Naive B cell (primary cell): ENCODE measurements at places on chromosomes 5 and 9. TPM values are rescaled to one million over a fixed set of nuclear protein-coding genes. Genes with fewer than 3 reads are reported as not detected.

The TEX48 gene
- not detected for polyA plus RNA-seq

DNA sequence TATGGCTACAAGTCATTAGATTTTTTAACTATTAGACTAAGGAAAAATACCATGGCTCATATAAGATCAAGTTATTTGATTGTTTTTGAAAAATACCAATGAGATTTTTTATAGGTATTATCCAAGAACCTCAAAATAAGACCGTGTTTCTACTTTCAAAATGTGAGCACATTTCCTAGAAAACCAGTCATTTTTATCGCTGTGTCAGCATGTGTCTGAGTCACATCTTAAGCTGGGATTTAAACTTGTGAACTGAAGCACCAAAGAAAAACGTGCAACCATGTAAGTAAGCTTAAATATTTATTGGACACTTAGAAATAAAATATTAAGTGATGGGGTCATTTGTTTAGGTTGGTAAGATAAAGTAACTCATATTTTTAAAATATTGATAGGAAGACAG lies 1676.0 kb upstream of the NUDT12 start:
- no peaks in the 10 kb centered on the region for H3K4me1 ChIP-seq
- no peak for DNase-seq
- no peaks in the 10 kb centered on the region for H3K36me3 ChIP-seq
- H3K27ac ChIP-seq, result no peak overlapping the region

- H3K4me3 ChIP-seq, result no peak overlapping the region
These were observed 146.3 kb downstream of the SNCAIP start for GRCh38 chr5:122458278-122458872.

DNA sequence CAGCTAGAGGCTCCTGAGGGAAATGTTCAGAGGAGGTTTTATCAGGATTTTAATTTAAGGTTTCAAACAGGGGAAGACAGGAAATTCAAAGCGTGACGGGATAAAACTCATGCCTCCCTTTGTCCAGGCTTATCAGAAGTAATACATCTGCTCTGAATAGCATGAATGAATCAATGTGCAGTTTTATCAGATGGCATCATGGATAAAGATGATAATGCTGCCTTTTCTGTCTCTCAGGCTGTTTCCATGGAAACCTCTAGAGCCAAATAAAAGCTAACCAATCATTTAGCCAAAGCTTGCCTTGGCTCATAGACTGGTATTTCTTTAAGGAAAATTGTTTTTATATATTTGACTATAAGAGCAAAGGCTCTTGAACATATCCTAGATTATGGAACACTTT lies 16.4 kb downstream of the MFAP3 start:
- H3K27me3 ChIP-seq, result no peaks in the 10 kb centered on the region
- DNase-seq, result no peak
- H3K36me3 ChIP-seq, result peaks cover 7% of the 10 kb centered on the region
- no peak overlapping the region for H3K27ac ChIP-seq
- H3K4me1 ChIP-seq, result peaks cover 25% of the 10 kb centered on the region
- H3K4me3 ChIP-seq, result no peak overlapping the region

GRCh38 chr5:23446424-23446823 lies 61.0 kb upstream of the PRDM9 start:
- no peaks in the 10 kb centered on the region for H3K36me3 ChIP-seq
- H3K27ac ChIP-seq, result no peak overlapping the region
- H3K4me3 ChIP-seq, result no peak overlapping the region

The ZBED3 gene
- 0.49 TPM for polyA plus RNA-seq

DNA sequence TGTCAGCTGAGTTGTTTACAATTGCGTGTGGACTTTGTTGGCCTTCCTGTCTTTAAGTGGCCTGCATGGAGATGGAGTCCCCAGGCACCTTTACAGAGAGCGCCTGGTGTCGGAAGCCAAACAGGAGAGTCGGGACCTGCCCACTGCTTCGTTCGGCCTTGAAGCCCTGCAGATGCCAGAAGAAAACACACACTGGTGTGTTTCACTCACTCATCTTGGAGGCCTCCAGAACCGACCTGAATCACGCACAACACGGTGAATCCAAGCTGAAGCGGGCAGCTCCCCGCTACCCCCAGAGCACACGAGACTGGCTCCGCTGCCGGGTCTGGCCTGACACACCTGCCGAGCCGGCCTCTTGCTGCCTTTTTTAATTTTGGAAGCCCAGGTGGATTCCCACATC lies 419.4 kb upstream of the IRX4 start:
- no peak for DNase-seq
- peaks cover 11% of the 10 kb centered on the region for H3K27me3 ChIP-seq
- no peaks in the 10 kb centered on the region for H3K36me3 ChIP-seq
- no peak overlapping the region for H3K27ac ChIP-seq

The ERAP2 gene
- polyA plus RNA-seq, result 82.9 TPM

DNA sequence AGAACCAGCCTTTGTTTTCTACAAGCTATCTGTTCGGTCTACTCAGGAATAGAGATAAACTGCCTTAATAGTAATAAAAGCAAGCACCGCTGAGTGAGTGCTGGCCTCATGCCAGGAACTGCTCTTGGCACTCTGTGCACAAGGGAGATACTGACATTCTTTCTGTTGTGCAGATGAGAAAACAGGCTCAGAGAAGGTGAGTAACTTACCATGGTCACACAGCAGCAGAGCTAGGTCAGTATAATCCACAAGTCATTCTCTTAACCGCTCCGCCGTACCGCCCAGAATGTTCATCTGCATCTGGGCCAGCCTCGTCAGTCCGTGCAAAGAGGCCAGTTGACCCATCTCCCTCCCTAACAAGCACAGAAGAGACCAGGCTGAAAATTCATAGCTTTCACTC lies 27.4 kb downstream of the QRFP start:
- no peak overlapping the region for H3K4me3 ChIP-seq
- peaks cover 8% of the 10 kb centered on the region for H3K36me3 ChIP-seq
- H3K27ac ChIP-seq, result peak overlapping the region; percentile 9
- H3K4me1 ChIP-seq, result peaks cover 15% of the 10 kb centered on the region
- H3K27me3 ChIP-seq, result no peaks in the 10 kb centered on the region

DNA sequence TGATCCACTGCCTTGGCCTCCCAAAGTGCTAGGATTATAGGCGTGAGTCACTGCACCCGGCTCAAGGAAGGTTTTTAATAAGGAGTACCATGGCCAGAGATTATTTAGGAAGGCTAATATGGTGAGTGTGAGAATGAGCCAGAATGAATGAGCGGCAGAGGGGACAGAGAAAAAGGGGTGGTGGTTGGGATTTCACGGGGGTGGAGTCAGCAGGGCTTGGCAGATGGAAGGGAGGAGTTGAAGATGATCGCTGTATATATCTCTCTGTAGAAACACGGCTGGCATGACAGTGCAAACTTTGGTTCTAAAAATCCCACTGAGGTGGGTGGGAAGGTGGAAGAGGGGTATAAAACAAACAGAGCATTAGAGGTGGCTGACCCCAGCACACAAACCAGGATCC lies 176.7 kb upstream of the TBC1D2 start:
- DNase-seq, result no peak
- peaks cover 9% of the 10 kb centered on the region for H3K36me3 ChIP-seq
- no peak overlapping the region for H3K4me3 ChIP-seq
- peaks cover 18% of the 10 kb centered on the region for H3K27me3 ChIP-seq
- H3K27ac ChIP-seq, result no peak overlapping the region
- H3K4me1 ChIP-seq, result no peaks in the 10 kb centered on the region

The OMD gene
- not detected for polyA plus RNA-seq

- H3K36me3 ChIP-seq, result no peaks in the 10 kb centered on the region
- H3K27me3 ChIP-seq, result no peaks in the 10 kb centered on the region
- DNase-seq, result no peak
- no peak overlapping the region for H3K4me3 ChIP-seq
- no peak overlapping the region for H3K27ac ChIP-seq
These were observed 190.8 kb upstream of the SEMA6A start for GRCh38 chr5:116765441-116765840.

The GCNT4 gene
- not detected for polyA plus RNA-seq

- H3K27ac ChIP-seq, result no peak overlapping the region
- no peak for DNase-seq
- H3K36me3 ChIP-seq, result no peaks in the 10 kb centered on the region
- no peaks in the 10 kb centered on the region for H3K4me1 ChIP-seq
- H3K27me3 ChIP-seq, result peaks cover 6% of the 10 kb centered on the region
These were observed 40.7 kb upstream of the PPP2R2B start for GRCh38 chr5:146919304-146919703.

The IGFBPL1 gene
- not detected for polyA plus RNA-seq

- no peak for DNase-seq
- H3K4me1 ChIP-seq, result peaks cover 4% of the 10 kb centered on the region
- peaks cover 8% of the 10 kb centered on the region for H3K27me3 ChIP-seq
- H3K36me3 ChIP-seq, result no peaks in the 10 kb centered on the region
- no peak overlapping the region for H3K4me3 ChIP-seq
- H3K27ac ChIP-seq, result no peak overlapping the region
These were observed 63.5 kb downstream of the GADD45G start for GRCh38 chr9:89668216-89668865.

DNA sequence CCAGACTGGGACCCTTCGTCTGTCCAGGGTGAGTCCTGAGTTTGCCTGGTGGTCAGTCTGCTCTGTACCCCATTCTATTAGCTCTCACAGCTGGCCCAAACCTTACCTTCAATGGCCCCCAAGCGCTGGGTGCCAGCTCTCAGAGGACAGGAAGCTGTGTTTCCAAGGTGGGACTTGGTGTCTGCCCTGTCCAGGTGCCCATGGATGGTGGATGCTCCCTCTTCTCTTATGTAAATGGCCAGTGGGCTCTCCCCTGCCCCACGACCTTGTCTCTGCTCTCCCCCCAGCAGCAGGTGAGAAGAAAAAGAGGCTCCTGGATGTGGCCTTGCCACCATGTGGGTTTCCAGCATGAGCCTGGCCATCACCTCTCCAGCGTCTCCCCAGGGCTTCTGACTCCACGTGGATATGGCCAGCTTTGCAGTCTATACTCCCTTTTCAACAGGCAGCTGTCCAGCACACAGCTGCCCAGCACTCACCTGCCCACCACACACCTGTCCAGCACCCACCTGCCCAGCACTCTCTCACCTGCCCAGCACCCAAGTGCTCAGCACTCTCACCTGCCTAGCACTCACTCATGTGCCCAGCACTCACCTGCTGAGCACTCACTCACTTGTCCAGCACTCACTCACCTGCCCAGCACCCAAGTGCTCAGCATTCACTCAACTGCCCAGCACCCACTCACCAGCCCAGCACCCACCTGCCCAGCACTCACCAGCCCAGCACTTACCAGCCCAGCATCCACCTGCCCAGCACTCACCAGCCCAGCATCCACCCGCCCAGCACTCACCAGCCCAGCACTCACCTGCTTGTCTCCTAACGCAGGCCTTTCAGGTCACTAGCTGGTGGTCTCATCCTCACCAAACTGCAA lies 136.2 kb upstream of the IRX2 start:
- no peaks in the 10 kb centered on the region for H3K4me1 ChIP-seq
- no peak for DNase-seq
- H3K27me3 ChIP-seq, result no peaks in the 10 kb centered on the region
- no peak overlapping the region for H3K4me3 ChIP-seq

The ANKRD31 gene
- 0.27 TPM for polyA plus RNA-seq

DNA sequence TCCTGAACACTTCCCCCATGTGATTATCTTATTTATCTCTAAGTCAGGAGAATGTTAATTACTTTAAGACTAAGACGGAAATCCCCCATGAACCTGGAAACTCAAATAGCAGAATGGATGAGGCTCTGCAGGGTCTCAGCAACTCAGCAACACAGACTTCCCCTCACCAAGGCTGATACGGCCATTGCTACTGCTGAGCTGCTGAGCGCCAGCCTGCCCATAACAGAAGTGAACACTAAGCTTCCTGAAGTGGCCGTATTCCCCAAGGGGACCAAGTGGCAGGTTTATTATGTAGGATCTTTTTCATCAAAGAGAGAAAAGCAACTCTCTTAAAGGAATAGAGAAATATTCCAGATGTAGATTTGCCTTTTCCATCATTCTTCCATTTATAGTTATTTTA lies 311.1 kb downstream of the RFX3 start:
- H3K27ac ChIP-seq, result no peak overlapping the region
- H3K4me1 ChIP-seq, result no peaks in the 10 kb centered on the region
- peaks cover 9% of the 10 kb centered on the region for H3K27me3 ChIP-seq
- no peak for DNase-seq
- H3K36me3 ChIP-seq, result no peaks in the 10 kb centered on the region

The DNAJB5 gene
- polyA plus RNA-seq, result 1.4 TPM

DNA sequence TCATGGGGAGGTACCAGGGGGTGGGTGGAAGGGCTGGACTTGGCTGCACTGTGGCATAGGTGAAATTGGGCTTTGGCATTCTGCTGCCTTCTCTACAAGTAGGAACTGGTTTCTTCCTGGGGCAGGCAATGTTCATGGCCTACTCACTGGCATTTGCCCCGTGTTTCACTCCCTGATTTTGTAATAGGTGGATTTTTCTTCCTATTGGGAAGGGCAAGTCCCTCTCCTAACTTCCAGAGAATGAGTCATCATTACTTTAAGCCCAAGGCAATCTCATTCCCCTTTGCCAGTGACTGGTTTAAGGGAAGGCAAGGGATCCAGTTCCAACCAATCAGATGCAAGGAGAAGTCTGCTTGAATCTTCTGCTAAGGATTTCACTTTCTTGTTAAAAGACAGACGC lies 67.9 kb upstream of the ANKRD55 start:
- peaks cover 8% of the 10 kb centered on the region for H3K4me1 ChIP-seq
- DNase-seq, result no peak
- H3K27me3 ChIP-seq, result no peaks in the 10 kb centered on the region
- no peak overlapping the region for H3K4me3 ChIP-seq
- no peak overlapping the region for H3K27ac ChIP-seq

The MLANA gene
- 0.16 TPM for polyA plus RNA-seq

The UGT3A1 gene
- polyA plus RNA-seq, result not detected

The SLC25A2 gene
- polyA plus RNA-seq, result not detected

The SPATA31A3 gene
- polyA plus RNA-seq, result not detected

- no peaks in the 10 kb centered on the region for H3K36me3 ChIP-seq
- H3K27me3 ChIP-seq, result no peaks in the 10 kb centered on the region
- H3K27ac ChIP-seq, result no peak within 1 kb of the TSS
- H3K4me3 ChIP-seq, result no peak within 1 kb of the TSS
- H3K4me1 ChIP-seq, result no peaks in the 10 kb centered on the region
These were observed at the start of gene MINAR2 for GRCh38 chr5:129747572-129748407. Gene MINAR2 (plus strand): TSS chr5:129748094. CDS start chr5:129748191, 97 bp downstream.

- no peak overlapping the region for H3K4me3 ChIP-seq
- H3K4me1 ChIP-seq, result no peaks in the 10 kb centered on the region
- no peak for DNase-seq
- H3K27ac ChIP-seq, result no peak overlapping the region
- H3K36me3 ChIP-seq, result peaks cover 17% of the 10 kb centered on the region
- H3K27me3 ChIP-seq, result no peaks in the 10 kb centered on the region
These were observed 22.7 kb downstream of the SPDL1 start for GRCh38 chr5:169606279-169606678.

GRCh38 chr9:104686081-104686480 lies 8.2 kb upstream of the OR13D1 start:
- peaks cover 6% of the 10 kb centered on the region for H3K4me1 ChIP-seq
- no peak overlapping the region for H3K27ac ChIP-seq
- no peaks in the 10 kb centered on the region for H3K36me3 ChIP-seq
- no peak for DNase-seq
- H3K4me3 ChIP-seq, result no peak overlapping the region
